ENCODE measurements at places on chromosomes 12 and 14.

GRCh38 chr14:93859957-93860356, 67.2 kb upstream of the FAM181A start:
- DNase-seq = no peak

GRCh38 chr12:132444957-132445883, 44.7 kb upstream of the FBRSL1 start:
- DNase-seq = peak; percentile 82

DNA sequence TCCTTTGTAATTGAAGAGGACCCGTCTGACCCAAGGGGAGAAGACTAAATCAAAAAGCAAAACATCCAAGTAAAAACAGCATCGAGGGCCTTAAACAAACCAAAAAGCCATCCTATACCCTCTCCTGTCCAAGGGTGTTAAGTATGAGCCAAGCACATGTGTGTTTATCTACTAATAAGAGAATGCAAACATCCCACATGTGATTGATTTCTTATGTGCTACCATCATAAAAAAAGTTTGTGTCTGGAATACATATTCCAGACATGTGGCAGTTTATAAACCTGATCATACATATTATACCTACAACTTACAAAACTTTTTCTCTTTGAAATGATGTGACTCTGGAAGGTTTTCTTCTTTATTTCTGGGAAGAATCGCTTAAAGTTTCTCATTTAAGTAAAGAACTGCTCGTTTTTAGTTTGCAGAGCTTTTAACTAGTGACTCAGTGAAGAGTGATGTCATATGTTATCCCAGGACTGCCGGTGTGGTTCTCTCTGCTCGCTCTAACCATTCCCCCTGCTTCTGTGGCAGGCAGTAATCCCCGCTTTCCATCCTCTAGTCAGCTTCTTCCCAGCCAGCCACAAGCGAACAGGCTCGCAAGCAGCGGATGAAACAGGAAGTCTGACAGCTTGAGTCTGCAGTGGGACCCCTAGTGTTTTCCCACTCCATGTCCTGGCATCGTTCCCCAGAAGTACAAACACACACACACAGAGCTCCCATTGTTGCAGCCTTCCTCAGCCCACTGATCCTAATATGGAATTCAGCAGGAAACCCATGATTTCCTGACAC, 431 bp upstream of the RHOJ start:
- peak; percentile 7 for DNase-seq

DNA sequence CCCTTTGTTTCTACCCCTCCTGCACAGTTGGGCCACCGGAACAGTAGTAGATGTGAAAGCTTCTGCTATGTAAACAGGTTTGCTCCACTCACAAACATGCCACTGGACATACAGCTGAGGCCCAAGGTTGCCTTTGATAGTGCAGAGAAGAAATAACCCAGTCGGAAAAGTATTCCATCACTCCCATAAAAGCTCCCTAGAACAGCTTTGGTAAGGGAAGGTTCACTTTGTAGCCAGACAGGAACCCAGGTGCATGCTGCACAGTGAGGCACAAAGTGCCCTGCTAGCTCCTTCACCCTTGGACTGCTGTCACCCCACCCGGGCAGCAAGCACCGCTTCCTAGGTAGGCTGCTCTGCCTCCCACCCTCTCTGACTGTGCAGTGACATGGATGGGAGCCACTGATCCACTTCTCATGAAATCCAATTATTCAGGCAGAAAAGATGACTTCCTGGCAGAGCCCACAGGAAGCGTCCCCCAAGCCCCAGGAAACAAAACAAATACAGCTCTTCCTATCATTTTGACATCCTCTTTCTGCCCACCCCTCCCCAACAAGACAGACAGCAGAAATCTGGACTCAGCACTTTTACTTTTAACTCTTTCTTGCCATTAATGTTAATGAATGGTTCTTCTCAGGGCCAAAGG, 100.2 kb downstream of the SRGAP1 start:
- peak; percentile 78 for DNase-seq

GRCh38 chr14:62614122-62614521, 431.1 kb downstream of the KCNH5 start:
- no peak for DNase-seq

DNA sequence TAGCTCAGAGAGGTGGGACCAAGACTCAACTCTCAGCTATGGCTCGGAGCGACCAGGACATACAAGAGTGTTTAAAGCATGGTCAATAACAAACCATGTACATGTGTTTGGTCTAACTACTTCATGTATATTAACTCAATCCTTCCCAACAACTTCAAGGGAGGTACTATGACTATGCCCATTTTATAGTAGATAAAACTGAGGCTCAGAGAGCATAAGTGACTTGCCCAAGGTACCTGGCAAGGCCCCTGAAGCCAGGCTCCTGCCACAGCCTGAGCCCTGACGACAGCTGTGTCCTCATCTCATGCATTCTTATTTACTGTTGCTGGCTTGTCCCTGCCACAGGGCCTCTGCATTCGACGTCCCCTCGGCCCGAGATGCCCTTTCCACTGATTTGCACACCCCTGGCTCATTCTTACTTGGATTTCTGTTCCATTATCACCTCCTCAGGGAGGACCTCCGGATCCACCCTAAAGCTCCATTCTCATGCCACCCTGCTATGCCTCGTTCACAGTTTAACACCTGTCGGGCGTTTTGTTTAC, 2.6 kb downstream of the TESC start:
- DNase-seq = no peak

- no peak for DNase-seq
Measured at GRCh38 chr12:95440401-95440800, 33.6 kb upstream of the METAP2 start.

DNA sequence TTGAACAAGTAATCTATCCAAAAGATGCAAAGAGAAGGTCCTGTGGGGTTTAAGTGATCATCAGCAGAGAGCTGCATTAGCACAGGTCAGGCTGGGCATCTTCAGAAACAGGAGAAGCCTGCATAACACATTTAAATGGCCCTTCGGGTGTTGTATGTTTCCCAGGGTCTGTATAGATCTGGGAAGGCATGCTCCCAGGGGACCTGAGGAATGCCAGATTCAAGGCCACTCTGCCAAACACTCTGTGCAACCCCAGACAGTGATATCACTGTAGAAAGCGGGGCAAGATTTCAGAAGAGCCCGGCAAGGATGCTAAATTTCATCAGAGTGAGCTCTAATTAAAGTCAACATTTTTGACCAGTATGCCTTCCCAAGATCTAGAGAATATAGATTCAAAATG, 92.9 kb downstream of the ARMH4 start:
- DNase-seq = no peak

DNA sequence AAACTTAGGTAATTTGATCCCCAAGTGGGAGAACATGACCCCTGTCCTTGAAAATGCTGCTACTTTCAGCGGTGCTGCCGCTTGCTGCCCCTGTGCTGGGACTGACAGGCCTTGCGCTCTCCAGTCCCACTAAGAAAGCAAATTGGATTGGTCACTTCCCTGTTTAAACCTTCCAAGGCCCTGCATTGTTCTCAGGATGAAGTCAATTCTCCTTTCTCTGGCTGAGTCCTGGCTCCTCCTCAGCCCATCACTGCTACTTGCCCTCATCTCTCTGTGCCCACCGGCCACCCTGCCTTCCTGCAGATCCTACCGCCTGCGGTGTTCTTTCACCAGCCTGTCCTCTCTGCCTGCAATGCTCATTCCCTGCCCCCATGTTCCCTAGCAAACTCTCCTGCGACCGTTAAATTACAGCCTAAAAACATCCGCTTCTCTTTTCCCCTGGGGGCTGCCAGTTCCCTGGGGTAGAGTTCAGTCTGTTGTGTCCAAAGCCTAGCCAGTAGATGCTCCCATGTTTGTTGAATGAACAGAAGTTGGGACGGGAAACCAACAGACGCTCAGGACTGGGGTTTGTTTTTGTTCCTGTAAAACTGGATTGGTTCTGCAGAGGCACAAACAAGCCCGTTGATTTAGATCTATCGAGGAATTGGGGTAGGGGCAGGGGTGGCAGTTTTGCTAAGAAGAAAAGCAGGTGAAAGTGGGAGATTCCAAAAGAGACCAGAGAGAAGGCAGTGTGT, 127.3 kb upstream of the HIF1A start:
- peak; percentile 85 for DNase-seq

- DNase-seq = no peak
Measured at GRCh38 chr14:23603103-23603502, 24.5 kb upstream of the JPH4 start.

DNA sequence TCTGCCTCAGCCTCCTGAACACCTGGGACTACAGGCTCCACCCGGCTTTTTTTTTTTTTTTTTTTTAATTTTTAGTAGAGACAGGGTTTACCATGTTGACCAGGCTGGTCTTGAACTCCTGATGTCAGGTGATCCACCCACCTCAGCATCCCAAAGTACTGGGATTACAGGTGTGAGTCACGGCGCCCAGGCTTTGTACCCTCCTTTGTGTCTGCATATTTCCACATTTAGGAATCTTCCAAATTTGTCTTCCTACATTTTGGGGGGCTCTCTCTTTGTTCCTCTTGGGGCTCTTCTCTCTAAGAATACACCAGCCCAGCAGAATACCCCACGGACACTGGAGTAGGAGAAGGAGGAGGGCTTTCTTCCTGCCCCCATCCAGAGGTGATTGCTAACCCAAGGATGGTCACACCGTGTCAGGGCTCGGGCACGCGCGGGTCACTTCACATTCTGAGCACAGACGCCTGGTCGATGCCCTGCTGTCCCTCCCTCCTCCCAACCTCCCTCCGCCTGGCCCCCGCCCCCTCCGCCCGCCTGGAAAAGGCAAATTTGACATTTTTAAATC, 2.1 kb upstream of the DNAJC22 start:
- DNase-seq = no peak

- DNase-seq = no peak
Measured at GRCh38 chr12:3043406-3043805, 33.8 kb upstream of the TSPAN9 start.

DNA sequence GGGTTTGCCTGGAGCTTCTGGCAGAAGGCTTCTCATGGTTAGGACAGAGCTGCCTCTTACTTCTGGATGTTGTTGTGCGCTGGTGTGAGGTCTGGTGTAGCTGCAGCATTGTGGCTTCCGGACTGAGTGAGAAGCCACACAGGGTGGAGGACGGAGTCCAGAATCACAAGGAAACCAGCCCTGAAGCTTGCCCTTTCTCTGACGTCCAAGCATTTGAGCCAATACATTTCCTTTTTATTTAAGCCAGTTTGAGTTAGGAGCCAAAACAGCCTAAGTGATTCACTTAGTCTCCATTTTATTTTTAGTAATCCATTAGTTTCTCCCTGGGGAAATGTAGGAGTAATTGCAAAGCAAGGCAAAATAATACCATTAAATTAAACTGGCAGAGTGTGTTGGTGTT, 402.4 kb upstream of the RGS6 start:
- DNase-seq = no peak

GRCh38 chr12:53213348-53213747, 6.3 kb upstream of the ITGB7 start:
- DNase-seq = peak; percentile 84

DNA sequence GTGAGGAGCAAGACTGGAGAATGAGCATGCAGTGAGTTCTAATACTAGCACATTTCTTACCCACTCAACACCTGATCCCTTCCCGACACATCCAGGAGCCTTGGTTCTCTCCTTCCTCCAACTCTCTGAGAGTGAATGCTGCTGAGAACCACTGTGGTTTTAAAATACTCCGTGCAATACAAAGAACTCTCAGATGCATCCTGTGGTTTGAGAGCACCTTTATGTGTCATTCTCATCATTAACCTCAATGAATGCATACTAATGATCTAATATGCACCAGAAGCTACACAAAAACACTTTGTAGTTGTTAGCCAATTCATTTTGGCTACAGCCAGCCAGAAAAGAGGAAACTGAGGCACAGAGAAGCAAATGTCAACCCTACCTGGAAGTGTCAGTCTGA, 87.6 kb downstream of the GALNT8 start:
- no peak for DNase-seq

DNA sequence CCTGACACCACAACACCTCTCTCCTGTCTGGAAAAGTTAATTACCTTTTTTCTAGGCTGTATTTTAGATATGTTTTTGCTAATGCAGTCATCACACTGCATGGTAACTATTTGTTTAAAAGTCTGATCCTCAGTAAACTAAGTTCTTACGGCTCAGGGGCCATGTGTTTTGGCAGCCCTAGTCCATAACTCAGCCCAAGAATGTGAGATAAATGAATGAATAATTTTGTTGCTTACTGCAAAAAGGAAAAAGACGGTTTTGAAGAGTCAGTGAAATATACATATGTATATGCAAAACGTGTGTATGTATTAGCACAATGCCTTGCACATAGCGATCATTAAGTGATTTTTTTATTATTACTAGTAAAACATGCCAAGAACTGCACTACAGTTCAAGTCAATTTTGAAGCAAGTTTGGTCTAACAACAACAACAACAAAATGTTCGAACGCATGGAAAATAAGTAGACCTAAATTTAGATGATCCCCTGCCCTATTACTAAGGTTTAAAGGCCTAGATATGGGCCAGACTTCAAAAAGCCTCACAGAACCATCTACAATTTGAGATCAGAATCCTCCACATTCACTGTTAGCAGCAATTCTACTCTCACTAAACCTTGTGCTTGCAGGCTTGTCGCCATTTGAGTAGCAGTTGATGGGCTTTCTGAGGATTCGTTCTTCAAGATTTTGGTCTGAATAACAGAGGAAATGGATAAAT, 140.0 kb downstream of the NDUFA12 start:
- no peak for DNase-seq

DNA sequence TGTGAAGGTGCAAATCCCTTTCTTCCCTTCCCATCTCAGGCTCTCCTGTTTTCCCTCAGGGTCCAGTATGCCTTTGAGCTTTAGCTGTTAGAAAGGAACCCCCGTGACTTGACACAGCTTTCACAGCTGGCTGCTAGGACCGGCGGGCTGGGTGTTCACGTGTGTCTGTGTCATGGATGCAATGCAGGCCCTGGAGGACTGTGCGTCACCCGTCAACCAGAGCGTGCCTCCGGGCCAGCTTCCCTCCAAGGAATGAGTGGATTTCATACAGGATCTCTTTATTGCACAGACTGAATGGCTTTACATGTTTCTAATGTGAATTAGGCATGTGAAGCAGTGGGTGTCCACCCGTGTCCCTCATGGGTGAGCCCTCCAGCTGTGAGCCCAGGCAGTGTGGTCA, 77.4 kb downstream of the AACS start:
- no peak for DNase-seq

DNA sequence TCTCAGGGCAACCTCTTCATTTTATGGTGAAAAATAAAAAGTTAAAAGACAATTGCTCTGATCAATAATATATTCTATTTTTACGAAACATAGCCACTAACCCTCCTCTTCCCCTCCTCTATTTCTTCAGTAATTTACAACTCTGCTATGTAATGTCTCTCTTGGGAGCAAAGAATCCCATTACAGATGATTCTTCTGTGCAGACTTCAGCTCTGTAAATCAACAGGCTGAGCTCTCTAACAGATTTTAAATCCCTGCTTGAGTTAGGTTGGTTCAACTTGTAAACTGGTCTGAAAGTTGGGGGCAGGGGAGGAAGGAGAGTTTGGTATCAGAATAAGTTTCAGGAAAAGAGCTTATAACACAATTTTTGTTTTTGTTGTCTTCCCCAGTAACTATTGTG, 151.0 kb downstream of the SLC25A21 start:
- no peak for DNase-seq

Measured in KBM-7 (cell line).